ENCODE measurements at places on chromosomes 6 and 20.

GRCh38 chr20:38094373-38094891, 60.9 kb downstream of the RPRD1B start:
- no peak for DNase-seq

- DNase-seq = no peak
Observed at GRCh38 chr6:11761744-11762620, 16.6 kb downstream of the ADTRP start.

DNA sequence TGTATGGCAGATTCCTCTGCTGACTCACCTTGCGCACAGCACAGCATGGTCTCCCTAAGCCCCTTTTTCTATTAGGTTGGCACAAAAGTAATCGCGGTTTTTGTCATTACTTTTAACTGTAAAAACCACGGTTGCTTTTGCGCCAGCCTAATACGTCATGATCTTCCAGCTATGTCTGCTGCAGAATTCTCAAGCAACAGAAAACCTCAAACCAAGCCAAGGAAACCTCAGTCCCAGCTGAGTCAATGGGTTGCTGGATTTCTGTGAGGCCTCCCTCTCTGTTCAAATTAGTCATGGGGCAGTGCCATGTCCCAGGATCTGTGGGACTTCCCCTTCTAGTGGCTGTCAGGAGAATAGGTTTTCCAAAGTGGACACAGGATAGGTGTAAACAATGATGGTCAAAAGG, 15.7 kb upstream of the ENPP1 start:
- no peak for DNase-seq

DNA sequence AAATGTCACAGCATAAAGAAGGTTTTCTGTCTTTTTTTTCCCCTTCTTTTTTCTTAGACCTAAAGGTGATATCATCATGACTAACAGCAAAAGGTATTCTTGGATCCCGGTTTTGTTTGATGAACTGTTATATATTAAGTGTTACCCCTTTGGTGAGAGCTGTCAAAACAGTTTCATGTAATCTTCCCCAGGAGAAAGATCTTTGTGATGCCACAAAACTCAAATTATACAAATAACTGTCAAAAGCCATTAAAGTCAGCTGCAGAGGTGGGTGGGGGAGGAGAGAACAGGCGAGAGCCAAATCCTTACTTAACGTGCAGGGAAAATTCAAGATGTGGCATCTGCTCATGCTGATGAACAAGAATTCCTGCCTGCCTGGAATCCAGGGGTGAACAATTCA, 258.2 kb downstream of the BMP7 start:
- DNase-seq = no peak

DNA sequence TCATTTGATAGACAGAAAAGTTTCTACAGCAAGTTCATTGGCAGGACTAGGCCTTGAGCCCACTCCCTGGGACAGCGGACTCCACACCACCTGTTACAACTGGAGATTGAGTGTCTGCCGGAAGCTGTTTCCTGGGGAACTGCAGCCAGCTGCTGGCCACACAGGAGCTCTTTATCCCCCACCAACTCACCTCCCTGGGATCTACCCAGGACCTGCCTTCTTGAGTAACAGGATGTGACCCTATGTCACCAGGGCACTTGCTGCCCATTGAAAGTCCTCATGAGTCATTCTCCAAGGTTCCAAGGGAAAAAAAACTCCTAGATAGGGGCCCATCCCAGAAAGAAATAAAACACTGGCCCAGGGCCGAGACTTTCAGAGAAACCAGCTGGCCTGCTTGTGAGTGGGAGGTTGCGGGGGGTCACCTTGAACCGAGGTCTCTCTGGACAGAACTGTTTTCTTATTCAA, 37.4 kb upstream of the SLC9A8 start:
- no peak for DNase-seq

DNA sequence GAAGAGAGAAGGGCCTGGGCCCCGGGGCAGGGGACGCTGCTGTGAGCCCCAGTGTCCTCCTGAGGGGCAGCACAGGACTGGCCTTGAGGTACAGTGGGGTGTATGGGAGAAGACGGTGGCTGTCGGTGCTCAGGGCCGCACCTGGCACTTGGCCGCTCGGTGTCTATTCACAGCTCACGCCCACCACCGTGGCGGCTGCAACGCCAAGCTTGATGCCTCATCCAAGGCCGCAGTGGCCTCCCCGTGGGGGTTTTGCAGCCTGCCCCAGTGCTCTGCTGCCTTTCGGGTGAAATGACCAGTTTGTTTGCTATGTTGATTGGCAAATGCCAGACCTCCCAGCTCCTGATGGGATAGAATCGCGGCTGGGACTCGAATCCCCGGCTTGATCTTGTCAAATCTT, 79.5 kb upstream of the SLCO4A1 start:
- DNase-seq = no peak

- DNase-seq = no peak
Observed at GRCh38 chr6:47073125-47074110, 31.3 kb upstream of the ADGRF1 start.

- DNase-seq = no peak
Observed at GRCh38 chr20:44422083-44422482, 53.6 kb upstream of the TTPAL start.

DNA sequence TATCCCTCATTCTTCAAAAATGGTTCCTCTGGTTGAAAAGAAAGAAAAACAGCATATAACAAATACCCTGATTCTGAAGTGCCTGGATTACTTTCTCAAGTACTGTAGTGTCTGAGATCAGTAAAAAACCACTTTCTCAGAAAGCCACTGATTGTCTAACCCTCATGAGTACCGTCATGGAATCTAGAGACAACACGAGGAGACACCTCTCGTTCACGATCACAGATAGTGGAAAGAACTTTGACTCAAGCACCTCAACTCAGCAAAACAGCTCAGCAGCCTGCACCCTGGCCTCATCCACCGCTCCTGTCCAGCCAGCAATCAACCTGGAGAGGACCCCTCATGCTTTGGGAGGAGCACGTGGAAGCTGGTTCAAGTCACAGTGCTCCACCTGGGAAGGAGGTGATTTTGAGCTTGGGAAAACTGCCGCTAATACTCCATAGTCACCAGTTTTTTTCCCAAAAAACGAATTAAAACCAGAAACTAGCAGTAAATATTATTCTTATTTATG, 1.0 kb downstream of the SCML4 start:
- DNase-seq = no peak

- DNase-seq = no peak
Observed at GRCh38 chr6:6057442-6058053, 50.8 kb upstream of the NRN1 start.

GRCh38 chr6:12865117-12865516, 148.6 kb downstream of the PHACTR1 start:
- DNase-seq = no peak

GRCh38 chr6:113736978-113737377, 120.2 kb upstream of the MARCKS start:
- DNase-seq = no peak

GRCh38 chr6:36128073-36128472, 2.2 kb upstream of the MAPK13 start:
- no peak for DNase-seq

DNA sequence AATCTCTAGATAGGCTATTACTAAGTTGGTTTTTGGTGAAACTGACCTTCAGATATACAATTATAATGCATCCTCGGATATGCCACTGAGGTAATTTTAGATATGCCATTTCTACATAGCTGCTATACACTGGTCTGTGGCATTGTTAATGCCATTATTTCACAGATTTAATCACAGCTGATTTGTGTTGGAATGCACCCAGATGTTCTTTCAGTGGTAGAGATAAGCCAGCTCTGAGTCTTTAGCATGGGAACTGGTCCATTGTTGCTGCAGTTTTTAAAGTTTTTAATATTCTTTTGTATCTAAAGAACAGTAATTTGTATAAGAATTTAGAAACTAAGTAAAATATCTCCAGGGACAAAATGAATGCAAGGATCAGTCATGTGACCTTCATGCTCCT, 6.8 kb downstream of the TMX4 start:
- no peak for DNase-seq

DNA sequence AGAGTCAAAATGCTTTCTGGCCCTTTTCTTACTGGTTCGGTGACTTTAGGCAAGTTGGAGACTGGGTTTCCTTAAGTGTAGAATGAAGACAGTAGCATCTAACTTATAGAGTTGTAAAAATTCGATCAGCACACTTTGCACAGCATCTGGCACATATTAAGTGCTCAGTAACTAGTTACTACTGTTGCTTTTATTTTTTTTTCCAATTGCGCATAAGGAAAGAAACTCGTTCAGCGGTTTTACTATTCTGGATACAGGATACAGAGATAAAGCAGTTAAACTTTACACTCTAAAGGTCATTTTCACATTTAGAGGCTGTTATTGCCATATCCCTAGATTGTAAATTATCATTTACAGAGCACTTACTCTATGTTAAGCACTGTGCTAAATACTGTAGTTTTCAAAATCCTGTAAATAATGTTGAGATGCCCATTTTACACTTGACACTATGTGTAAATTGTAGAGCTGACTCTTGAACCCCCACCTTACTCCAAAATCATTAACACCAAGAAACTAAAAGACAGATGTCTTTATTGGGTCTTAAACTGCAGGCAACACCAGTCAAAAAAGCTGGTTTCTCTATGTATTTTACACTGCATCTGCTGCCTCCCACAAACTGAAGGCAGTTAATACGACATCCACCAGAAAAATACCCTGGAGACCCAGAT, 886 bp downstream of the ROMO1 start:
- DNase-seq = no peak

DNA sequence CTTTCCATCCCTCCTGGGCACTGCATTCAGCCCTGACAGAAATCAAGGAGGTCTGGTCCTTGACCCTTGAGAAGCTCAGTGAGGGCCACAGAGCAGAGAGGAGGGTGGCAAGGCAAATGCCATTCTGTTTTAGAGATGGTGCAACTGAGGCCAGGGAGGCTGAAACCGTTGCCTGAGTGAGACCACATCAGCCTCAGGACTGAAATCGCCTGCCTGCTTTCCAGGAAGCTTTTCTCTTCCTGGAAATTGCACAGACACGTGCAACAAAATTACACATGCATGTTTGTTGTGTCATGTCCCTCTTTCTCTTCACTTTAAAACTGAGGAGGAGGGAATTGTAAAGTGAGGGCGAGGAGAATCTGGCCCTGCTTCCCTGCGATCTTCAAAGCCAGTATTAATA, 113.7 kb upstream of the PDE10A start:
- no peak for DNase-seq

GRCh38 chr6:105869835-105870440, 216.2 kb upstream of the PRDM1 start:
- no peak for DNase-seq

DNA sequence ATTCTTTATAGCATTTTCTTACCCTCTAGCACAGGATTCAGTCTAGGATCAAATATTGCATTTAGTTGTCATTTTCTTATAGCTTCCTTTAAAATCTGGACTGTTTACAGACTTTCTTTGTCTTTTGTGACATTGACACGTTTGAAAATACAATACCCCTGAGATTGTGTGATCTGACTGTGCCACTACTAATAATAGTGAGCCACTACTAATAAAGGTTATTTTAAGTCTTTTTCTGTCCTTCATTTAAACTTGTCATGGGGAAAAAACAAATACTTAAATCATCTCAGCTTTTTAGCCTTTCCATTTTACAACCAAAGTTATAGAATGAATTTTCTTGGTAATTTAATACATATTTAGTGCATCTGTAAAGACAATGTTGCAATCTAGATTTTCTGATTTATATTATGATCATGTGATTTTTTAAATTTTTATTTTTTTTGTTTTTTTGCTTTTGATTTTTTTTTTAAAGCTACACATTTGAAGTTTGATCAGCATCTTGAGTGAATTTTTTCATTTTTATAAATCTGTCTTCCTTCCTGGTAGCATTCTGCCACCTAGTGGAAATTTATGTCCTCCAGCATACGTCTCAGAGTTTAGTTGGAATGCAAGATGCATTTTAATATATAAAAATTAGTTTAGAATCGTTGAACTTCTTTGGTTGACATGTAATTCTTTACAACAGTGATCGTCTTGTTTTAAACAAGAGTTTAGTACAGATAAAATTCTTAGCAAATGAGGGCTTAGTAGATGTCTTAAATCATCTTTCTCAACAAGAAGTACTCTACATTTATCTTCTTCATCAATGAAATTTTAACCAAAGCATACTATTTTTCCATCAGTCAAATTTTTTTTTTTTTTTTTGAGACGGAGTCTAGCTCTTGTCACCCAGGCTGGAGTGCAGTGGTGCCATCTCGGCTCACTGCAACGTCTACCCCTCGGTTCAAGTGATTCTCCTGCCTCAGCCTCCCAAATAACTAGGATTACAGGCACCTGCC, 119.4 kb downstream of the NCOA3 start:
- no peak for DNase-seq

GRCh38 chr20:53338716-53339115, 254.9 kb downstream of the ZNF217 start:
- no peak for DNase-seq

GRCh38 chr6:129188795-129189194, 305.9 kb downstream of the LAMA2 start:
- no peak for DNase-seq

DNA sequence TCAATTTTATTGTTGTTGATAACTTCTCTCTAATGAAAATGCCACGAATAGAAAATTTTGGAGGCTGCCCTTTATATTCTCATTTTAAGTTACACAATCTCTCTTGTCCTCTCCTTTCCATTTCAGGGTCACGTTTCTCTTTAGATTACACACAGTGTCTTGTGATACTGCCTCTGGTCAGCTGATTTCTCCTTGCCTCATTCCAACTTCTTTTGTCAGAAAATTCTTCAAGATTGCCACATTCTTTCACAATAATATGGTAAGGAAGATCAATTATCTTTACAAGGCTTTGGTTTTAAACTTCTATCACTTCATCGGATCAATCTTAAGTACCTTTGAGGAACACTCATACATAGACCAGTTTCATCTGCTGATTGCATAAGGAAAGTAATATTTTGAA, 370.3 kb downstream of the RFPL4B start:
- no peak for DNase-seq

GRCh38 chr6:156719395-156719719, 57.8 kb upstream of the ARID1B start:
- DNase-seq = no peak

DNA sequence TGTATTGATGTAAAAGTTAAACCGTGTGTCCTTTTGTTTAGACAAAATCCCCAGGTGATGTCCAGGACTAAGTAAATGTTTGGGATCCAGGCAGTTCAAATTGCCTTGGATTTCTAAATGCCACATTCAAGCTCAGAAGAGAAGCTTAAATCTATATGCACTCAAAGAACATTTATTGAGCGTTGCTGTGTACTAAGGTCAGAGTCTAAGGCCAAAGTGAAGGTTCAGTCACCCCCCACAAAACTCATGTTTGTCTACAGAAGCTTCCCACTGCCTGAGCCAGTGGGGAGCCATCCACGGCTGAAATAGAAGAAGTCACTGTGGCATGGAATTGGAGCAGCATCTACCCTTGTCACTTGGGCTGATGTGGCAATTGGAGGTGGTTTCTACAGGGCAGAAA, 70.7 kb upstream of the INSM1 start:
- no peak for DNase-seq

DNA sequence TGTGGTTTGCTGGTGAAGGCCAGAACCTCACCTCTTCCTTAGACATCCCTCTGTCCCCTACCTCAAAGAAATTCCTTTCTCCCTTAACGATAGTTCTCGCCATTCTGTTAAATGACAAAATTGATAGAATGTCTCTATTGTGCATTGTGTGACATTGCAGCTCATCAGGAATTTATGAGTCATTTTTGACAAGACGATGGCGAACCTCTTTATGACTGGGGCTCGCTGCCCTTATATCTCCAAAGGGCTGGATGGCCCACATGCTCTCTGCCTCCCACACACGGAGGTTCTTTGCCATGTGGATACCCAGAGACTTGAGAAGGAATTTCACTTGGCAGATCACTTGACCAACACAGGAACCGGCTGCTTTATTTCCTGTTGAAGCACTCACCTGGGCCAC, 66.8 kb upstream of the RPS6KA2 start:
- DNase-seq = no peak

Measured in esophagus squamous epithelium (tissue), 5 donors.